ENCODE measurements at places on chromosomes 7 and 10.
A peak's percentile ranks its signal among the peaks of the same experiment; 100 is the strongest.

DNA sequence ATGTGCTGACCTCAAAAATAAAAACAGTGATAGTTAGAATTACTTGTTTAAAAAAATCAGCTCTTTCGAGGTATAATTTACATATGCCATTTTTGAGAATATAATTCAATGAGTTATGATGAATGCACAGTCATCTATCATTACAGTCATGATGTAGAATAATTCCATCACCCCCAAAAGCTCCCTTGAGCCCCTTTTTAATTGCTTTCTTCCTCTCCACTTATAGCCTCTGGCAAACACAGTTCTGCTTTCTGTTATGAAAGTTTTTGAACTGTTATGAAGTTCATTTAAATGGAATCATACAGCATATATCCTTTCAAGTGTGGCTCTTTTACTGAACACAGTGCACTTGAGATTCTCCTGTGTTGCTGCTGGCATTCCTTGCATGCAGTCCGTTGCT lies 41.4 kb downstream of the PRTFDC1 start:
- no peak for DNase-seq

DNA sequence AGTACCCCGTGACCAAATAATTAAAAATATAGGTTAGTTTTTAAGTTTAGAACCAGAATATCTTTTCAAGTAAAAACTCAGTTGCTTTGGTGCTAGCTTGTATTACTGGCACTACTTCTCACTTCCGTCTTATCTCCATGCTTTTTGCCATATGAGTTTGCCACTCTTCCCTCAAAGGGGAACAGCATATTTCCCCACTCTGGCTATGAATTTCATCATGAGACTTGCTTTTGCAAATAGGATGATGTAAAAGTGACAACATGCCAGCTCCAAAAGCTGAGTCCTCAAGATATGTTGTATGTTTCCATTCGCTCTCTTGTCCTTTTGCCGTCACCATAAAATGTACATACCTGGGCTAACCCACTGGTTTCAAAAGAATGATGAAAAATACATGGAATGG lies 178.1 kb upstream of the SEMA3A start:
- no peak for DNase-seq

GRCh38 chr10:129662426-129662825 lies 195.4 kb downstream of the MGMT start:
- no peak for DNase-seq

GRCh38 chr10:85946713-85947326 lies 419.8 kb downstream of the GRID1 start:
- no peak for DNase-seq

DNA sequence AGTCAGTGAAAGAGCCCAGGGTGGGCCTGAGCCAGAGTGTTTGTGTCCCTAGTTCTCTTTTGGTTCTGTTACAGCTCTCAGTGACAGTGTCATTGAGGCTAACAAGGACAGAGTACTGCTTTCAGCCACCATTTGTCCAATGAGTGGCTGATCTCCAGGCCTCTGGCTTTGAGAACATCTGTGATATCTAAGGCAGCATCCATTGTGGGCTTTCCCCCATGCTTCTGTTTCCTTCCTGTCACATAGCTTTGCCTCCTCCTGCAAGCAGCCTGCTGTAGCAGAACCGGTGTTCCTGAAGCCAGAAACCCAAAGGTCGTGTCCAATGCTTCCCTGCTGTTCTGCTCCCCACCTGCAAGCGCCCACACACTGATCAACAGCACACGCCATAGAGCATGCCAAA lies 68.4 kb downstream of the IKZF1 start:
- DNase-seq, result no peak

DNA sequence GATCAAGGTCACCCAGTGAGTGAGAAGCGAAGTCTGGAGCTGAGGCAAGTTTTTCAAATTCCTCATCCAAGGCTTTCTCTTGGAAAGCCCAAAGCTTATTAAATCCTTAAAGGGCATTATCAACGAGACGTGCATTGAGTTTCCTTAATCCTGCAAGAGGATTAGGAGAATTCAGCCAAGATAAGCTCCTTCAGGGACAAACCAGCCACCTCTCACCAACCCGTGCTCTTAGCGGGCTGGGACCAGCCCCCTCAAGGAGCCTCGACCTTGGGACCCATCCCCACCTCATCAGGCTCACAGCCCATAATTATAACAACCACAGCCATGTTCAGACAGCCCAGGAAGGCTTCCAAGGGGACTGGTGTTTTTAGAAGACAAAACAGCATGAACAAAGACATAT lies 12.0 kb upstream of the SLC29A4 start:
- DNase-seq, result no peak

GRCh38 chr7:157442456-157442855 lies 105.7 kb downstream of the DNAJB6 start:
- DNase-seq, result no peak

GRCh38 chr7:94632338-94633013 lies 23.5 kb downstream of the SGCE start:
- DNase-seq, result peak; percentile 98

DNA sequence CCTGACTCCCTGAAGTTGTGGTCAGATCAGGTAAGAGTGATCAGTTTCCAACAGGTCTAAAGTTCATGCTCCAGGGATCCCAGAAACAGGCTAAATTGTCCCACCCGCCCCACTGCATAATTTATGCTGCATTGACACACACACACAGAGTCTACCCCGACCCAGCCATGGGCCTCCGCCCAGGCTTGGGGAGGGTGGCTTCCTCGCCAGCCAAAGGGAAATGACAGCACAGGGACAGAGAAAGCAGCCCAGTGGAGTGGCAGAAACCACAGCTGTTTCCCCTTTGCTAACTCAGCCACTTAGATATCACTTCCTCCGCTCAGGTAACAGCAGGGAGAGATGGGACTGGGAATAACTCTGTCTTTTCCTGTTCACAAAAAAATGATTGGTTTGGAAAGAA lies 9.4 kb downstream of the SH3PXD2A start:
- no peak for DNase-seq

GRCh38 chr10:114685456-114685855 lies 27.4 kb upstream of the ABLIM1 start:
- no peak for DNase-seq

GRCh38 chr10:78712147-78712546 lies 356.6 kb upstream of the ZMIZ1 start:
- peak; percentile 6 for DNase-seq

DNA sequence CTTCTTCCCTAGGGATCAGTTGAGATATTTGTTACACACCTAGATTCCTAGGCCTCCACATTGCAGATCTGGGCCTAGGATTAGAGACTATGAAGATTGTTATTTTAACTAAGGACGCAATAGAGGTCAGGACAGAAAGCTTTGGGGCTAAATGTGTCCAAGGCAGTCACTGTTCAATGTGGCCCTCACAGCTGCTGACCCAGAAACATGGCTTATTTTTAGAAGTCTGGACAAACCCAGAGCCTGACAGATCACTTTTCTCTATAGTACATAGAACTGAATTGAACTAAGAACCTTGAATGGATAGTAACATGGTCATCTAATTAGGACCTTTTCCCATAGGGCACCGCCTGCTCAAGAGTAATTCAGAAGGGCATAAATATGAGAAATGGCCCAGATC lies 146.6 kb upstream of the AUTS2 start:
- no peak for DNase-seq

DNA sequence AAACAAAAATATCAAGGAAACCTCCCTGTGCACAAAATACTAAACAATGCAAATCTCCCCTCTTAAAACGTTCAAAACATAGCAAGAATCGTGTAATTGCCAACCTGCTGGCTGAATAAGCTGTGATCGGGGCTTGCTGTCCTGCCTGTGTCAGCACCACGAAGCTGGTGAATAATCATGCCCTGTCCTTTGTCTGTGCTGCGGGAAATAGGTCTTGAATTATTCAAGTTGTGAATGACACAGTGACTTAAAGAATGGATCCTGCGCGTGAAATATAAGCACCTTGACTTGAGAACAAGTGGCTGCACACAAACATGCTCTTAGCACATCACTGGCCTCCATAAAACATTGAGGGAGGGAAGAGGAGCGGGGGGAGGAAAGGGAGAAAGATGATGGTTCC lies 130.2 kb downstream of the OAT start:
- no peak for DNase-seq

DNA sequence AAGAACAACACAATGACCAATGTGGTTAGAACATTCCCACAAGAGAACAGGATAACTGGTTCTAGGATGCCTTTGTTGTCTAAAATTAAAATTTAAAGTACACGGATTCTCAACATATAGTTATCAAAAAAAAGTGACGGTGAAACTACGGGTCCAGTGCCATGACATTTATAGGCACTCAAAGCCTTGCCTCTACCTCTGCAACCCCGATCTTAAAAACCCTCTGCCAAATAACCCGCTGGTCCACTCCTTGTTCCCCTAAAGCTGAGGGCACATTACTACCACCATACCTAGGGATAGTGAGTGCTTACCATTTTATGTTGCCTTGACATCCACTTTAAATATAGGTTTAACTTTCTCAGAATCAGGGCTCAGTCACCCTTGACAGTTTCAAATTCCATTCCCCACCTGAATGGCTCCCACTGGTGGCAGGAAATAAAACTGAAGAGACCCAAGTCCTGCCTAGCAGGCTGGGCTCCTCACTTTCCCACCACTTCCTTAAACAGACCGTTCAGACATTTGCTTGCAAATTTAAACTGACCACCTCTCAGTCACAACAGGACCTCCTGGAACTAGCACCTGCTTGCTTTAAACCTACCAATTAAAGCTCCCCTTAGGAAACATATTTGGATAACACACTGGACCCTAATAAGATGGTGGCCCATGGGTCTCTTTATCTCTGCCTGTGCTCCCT lies 169.9 kb upstream of the ASAH2 start:
- no peak for DNase-seq

GRCh38 chr10:107064075-107064474 lies 100.4 kb downstream of the SORCS1 start:
- no peak for DNase-seq

DNA sequence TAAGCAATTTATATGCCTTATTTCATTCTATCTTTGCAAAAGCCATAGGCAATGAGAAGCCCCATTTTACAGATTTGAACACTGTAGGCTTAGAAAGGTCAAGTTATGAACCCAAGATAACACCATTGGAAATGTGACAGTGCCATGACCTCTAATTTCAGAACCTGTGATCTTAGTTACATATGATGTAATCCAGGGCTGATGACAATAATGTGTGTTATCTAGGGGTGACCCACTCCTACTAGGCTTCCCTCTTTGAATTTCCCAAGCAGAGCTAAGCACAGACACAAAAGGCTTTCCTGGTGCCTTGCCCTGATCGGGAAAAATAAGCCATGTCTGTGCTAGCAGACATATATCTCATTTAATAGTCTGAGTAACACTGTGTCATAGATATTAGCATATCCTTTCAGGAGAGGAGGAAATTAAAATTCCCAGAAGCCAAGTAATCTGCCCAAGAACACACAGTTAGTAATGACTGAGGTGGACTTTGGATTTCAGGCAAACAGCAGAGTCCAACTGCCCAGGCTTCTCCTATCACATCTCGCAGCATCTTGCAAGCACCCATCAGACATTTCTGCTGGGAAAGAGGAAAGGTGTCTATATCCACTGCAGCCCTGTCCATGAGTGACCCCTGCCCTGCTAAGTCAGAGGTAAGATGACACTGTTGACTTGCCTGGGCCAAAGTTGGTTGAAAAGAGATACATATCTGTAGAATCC lies 2.8 kb upstream of the TECTB start:
- no peak for DNase-seq

GRCh38 chr10:43676901-43677300 lies 28.2 kb upstream of the ZNF32 start:
- DNase-seq, result no peak

GRCh38 chr7:125316466-125316865 lies 386.8 kb upstream of the POT1 start:
- DNase-seq, result peak; percentile 61

GRCh38 chr10:18404530-18404929 lies 246.9 kb downstream of the NSUN6 start:
- no peak for DNase-seq

GRCh38 chr10:71923138-71923692 lies 41.0 kb upstream of the CHST3 start:
- DNase-seq, result no peak

- DNase-seq, result no peak
Measured at GRCh38 chr7:81846398-81846797, 76.6 kb upstream of the HGF start.

GRCh38 chr7:28840592-28840995 lies 117.5 kb downstream of the TRIL start:
- peak; percentile 94 for DNase-seq

DNA sequence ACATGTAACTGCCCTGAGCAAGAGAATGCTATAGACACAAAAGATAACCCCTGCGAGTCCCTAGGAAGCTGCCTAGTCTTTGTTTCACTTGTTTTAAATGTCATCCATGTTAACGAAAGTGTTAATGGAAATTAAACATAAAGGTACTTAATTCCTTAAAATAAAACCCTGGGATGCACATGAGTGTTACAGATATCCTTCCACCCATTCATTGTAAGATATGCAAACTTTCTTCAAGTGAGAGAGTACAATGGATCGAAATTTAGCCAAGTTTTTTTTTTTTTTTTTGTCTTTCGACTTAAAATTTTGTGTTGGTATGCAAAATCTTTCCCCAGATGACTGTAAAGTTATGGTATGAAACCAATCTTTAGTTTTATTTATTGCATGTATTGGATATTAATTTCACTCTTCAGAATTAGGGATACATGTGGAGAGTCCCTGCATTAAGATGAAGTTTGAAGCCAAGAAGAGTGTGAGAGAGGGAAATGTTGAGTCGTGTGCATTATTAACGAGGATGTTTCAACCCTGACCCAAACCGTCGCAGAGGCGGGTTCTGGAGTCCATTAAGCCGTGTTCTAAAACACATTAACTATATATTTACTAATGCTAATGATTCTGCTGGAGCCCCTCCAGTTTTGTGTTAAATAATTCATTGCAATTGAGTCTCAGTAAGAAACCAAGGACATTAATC lies 1.6 kb downstream of the CDK14 start:
- peak; percentile 37 for DNase-seq

DNA sequence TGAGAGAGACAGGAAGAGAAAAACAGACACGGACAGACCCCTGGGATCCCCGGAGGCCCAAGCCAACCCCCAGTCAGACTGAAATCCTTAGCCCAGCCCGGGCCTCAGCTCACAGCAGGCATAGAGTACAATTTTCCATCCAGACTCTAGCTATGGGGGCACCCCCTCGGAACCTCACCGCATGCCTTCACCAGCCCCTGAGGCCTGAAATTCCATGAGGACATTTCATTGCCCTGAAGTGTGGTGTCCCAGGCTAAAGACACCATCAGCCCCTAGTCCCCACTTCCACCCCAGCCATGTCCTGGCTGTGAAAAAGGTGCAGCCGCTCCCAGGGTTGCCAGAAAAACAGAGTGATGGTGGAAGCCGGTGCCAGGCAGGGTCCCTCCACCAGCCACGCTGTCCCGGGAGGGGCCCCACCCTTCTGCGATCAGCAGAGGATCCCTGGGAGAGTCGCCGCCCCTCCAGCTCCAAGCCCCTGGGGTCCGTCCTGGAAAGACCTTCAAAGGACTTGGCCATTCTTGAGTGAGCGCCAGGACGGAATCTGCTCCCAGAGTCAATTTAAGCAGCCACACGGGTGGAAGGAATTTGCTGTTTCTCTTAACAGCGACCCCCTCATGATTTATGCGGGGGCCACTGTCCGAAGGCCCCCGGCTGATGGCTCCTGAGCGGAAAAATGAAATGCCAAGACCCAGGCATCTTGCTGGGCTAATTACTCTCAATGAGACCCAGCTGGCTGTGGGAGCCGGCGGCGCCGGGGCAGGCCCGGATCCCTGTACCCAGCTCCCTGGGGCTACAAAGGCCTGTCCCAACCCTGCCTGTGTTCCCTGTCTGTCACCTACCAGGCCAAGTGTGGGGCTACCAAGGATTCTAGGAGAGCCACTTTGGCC lies 23.2 kb downstream of the MYL10 start:
- DNase-seq, result no peak

- peak; percentile 82 for DNase-seq
Measured at GRCh38 chr10:79067241-79068202, 1.2 kb upstream of the ZMIZ1 start.
